ENCODE measurements at places on chromosomes 6 and 20.

DNA sequence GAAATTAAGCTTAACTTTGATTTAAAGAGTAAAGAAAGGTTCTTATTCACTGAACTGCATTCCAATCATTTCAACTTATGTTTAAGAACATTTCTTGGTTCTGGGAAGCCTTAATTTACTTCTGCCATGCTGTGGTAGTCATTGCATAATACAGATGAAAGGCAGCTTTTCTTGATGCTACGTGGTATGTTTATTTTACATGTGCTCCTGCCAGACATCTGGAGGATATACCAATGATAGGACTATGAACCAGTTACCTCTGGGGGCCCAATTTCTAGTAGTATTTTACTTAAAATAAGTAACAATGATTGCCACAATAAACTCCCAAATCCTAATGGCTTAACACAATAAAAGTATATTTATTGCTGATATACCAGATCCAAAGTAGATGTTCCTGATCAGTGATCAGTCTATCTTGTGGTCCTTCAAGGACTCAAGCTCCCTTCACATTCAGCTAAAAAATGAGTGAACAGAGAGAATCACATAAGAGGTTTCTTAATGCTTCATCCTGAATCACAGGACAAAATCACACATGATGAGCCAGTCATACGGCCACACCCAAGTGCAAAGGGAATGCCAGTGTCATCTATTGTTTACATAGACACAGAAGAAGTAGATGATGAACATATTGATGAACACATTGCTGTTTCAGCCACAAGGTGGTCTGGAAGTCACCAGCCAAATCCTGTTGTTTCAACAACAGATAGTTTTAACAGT, 56.5 kb upstream of the CCN2 start:
- no peak for DNase-seq

- DNase-seq: no peak
These were observed 41.4 kb upstream of the MYL9 start for GRCh38 chr20:36499723-36500501.

DNA sequence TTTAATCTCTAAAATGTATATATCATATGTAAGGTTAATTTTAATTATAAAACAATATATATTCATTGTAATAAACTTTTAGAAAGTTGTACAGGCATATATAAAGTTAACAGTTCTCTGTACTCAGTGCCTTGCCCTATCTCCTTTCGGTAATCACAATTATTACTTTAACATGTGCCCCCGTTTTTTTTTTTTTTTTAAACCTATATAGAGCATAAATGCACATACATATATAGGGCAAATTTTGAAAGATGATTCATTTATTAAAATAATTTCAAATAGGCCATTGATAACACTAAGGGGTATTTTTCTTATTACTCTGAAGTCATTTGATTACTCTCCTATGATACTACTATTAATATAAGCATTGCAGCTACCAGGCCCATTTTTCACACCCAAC, 1.9 kb downstream of the ASF1A start:
- no peak for DNase-seq

- DNase-seq: no peak
These were observed 71.6 kb downstream of the BANF2 start for GRCh38 chr20:17771206-17772004.

GRCh38 chr20:39462416-39462945, 500.3 kb downstream of the DHX35 start:
- DNase-seq: no peak

Data from A549 (cell line).